ENCODE measurements at places on chromosomes 6 and 20.

DNA sequence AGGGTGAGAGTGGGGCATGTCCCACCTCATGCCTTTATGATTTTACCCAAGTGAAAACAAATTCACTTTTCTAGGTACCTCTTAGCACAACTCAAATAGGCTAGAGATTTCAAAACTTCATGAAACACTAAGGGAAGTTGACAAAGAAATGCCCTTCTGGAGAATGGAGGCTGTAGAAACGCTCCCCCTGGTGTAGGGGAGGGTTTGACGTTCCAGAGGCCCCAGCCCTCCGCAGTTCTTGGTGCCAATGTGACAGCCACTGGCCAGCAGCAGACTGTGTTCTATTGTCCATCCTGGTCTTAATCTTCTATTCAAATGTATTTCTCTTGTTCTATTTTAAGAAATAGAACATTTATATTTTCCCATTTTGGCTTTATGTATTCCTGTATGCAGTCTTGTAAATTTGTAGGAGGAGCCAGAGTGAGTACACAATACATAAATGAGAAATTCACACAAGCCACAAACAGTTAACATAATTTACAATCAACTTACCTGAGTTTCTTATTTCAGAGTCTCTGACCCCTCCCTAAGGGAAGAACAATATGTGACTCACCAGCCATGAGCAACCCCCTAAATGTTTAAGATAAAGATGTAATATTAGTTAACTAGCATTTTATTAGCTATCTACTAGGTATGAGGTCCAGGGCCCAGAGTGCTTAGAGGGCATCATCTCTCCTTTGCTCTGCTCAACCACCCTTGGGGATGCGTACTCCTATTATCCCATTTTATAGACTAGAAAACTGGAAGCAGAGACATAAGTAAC, 8.8 kb upstream of the MUC21 start:
- no peak for DNase-seq

- DNase-seq = peak; percentile 15
Measured at GRCh38 chr6:122712093-122712447, 67.4 kb upstream of the FABP7 start.

DNA sequence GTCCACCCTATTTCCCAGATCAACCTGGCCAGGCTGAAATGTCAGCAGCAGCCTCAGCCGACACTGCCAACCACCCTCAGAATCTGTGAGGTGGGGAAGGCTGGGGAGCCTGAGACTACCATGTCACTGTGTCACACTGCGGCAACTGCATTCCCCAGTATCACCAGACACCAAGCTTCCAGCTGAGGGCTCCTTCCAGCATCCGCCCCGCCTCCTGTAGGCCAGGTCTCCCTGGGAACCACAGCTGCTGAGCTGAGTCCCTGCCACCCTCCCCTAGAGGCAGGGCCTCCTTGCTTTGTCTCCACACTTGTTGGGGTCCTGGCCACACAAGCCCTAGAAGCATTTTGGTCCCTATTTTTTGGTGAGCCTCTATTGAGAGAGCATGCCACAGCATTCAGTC, 115.7 kb downstream of the UNC5CL start:
- DNase-seq = no peak

GRCh38 chr6:18314317-18314997, 50.1 kb upstream of the DEK start:
- no peak for DNase-seq

DNA sequence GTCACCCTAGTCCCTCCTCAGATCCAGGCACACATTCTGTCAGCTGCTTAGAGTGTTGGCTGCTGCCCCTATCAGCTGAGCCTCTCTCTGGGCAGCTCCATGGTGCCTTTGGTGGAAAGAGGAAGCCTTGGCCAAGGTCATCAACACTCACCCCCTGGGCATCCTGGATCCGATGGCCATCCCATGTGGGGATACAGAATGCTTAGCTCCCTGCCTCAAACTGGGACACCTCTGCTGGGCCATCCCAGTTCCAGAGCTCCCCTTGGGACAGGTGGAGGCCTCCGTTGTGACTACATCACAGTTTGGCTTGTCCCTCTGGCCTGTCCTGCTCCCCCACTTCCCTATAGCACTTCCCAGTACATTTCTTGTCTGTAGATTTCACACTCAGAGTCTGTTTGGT, 45.6 kb downstream of the TOX2 start:
- DNase-seq = no peak

DNA sequence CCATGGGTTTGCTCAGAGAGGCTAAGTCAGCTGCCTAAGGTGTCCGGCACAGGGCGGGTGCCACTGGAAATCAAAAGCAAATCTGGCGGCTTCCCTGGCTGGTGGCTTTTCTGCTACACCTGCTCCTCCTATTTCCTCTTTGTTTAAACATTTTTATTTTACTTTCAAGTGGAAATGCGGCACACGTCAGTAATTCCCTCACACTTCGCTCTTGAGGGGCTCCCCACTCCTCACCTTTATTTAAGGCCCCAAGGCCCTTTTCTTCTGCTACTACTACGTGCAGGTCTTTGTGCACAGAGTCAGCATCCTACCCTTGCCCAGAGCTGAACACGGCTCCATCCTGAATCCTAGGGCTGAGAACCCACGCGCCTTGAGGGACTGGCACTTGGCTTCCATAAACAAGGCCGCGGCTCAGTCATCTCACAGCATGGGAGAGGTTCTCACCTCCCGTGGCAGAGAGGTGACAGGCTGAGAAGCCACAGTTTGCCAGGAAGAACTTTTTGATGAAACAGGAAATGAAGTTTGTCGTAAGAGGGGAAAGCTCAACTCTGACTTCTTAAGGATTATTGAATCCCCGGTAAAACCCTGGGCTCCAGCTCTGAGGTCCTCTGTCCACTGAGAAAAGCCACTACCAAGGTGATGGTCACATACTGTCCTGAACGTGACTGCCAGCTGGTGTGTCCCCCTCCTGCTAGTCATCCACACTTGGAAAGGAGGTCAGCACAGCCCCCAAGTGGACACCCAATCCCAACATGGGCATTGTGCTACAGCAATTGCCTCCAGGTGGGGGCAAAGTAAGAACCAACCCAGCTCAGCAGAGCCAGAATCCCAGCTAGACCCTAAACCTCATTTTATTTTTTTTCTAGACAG, 48.0 kb downstream of the NFATC2 start:
- no peak for DNase-seq

DNA sequence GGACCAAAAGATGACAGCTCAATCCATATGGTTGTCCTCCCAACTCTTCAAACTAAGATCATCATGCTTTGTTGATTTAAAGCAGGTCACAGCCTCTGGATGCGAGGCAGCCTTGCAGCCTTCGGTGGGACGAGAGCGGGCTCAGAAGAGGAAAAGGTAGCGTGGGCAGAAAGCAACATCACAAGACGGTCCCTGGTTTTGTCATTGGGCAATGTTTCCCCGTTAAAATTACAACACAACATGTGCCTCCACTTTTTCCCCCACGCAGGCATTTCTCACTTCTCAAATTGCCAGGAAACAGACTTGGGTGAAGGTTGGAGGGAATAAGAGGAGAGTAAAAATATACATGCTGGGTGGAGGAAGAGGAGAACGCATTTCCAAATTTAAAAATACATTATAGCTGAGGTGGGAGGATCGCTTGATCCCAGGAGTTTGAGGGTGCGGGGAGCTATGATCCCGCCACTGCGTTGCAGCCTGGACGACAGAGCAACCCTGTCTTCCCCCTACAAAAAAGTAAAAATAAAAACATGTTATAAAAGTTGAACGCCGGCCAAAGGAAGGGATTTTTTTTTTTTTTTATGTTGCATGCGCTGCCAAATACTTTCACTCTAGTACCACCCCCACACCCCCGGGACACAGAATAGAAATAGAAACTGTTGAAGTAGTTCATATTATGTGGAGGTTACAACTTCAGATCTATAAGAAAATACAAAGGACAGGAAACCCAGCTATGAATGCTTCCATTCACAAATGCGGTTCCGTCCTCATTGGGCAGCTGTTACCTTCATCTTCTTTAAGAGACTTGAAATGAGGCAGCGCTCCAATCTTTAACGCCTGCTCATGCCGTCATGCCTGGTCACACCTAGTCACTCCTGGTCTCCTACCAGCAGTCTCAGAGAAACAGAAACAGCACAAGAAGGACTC, 13.9 kb upstream of the NAA20 start:
- peak; percentile 75 for DNase-seq

DNA sequence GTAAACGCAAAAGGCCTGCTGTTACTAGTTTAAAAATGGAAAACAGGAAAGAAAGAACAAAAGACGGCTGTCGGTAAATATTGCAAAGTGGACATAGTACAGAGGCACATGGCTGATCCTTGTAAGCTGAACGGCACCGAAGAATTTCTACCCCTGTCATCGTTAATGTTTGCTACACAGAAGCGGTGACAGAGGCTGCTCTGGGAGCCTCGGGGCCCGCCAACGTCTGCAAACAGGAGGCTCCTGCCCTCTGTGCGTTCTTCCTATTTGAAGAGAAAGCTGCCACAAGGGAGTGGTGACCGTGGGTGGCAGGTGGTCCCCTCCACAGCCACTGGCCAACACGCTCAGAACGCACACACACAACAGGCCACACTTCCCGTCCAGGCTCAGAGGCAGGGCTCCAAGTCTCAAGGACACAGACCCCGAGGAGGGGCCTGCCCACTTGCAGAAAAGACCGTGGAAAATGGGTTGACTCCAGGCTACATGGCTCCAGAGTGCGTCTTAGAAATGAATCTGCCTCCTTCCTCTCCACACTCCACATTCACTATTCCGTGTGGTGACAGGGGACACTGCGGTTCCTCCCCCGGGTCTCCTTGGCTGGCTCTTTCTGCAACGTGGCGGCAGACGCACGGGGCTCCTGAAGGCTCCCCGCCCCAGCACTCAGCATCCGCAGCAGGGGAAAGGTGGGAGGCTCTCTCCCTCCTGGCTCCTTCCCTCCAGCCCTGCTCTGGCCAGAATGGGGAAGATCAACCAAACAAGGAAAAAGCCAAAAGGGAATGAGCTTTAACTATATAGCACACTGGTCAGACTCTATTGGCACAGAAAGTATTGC, 64.5 kb downstream of the GMPR start:
- no peak for DNase-seq

DNA sequence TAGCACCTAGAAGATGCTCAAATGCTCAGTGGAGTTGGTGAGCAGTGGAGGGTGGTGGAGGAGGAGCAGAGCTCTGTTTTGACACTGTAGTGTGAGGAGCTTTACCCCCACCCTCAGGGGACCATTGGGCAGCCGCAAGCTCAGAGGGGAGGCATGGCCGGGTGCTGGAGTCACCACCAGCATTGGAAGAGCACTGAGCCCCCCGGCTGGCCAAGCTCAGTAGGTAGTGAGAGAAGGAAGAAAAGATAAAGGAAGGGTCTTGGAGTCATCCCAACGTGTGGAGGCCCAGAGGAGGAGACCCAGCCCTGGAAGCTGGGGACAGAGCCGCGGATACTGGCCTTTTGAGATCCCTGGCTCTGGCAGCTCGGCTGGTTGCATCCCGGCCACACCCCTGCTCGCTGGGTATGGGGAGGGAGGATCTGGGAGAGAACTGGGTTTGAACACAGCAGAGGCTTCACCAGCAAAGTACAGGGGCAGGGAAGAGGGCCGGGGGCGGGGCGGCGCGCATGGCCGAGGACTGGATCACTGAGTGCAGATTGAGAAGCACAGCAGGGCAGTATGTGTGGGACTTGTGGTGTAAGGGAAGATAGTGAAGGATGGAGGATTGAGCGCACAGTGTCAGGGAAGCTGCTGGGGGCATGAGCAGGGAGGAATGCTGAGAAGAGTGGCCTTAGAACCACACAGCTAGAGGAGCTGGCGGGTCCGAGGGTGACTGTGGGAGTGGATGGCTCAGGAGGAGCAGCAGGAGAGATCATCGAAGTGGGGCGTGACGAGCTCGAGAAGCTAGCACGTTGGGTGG, 24.4 kb downstream of the SYNDIG1 start:
- DNase-seq = no peak

GRCh38 chr20:6017880-6018279, 36.0 kb downstream of the LRRN4 start:
- no peak for DNase-seq

All from fibroblast of mammary gland (primary cell).